ENCODE measurements at places on chromosomes 6 and 20. TPM values are rescaled to one million over a fixed set of nuclear protein-coding genes. Genes with fewer than 3 reads are reported as not detected.

GRCh38 chr20:59191036-59191755 is 27.6 kb downstream of the ZNF831 start:
- DNase-seq, result no peak

DNA sequence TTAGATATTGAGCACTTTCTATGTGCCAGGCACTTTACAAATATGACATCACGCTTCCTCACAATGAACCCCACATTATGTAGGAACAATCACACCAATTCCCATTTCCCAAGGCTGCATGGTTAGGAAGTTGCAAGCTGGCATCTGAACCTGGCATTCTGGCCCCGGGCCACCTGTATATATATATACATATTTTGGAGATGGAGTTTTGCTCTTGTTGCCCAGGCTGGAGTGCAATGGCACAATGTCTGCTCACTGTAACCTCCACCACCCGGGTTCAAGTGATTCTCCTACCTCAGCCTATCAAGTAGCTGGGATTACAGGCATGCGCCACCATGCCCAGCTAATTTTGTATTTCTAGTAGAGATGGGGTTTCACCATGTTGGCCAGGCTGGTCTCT is 30.4 kb downstream of the SRC start:
- DNase-seq, result no peak

- DNase-seq, result no peak
These were observed 180.2 kb upstream of the CCN2 start for GRCh38 chr6:132131351-132131750.

GRCh38 chr20:43187476-43188233 is 2.1 kb downstream of the PTPRT start:
- DNase-seq, result peak; percentile 77

DNA sequence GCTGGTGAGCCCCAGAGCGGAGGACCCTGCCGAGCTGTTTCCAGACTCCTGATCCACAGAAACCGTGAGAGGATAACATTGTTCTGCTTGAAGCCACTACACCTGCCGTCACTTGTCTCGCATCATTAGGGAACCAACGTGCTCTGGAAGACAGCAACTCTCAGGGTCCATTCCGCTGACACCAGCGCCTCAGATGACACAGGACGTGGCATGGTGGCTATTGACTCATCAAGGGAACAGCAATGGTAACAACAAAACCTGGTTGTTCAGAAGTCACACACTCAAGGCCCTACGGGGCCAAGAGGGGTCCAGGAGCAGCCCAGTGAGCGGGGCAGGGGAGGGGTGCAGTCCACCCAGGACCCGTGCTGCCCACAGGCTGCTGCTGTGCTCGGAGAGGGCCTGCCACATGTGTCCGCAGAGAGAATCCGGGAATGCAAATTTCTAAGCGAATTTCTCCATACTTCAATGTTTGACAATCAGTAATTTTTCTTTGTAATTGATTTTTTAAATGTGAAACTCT is 110.4 kb downstream of the TTLL2 start:
- DNase-seq, result no peak

GRCh38 chr6:6591778-6592465 is 3.4 kb downstream of the LY86 start:
- no peak for DNase-seq

DNA sequence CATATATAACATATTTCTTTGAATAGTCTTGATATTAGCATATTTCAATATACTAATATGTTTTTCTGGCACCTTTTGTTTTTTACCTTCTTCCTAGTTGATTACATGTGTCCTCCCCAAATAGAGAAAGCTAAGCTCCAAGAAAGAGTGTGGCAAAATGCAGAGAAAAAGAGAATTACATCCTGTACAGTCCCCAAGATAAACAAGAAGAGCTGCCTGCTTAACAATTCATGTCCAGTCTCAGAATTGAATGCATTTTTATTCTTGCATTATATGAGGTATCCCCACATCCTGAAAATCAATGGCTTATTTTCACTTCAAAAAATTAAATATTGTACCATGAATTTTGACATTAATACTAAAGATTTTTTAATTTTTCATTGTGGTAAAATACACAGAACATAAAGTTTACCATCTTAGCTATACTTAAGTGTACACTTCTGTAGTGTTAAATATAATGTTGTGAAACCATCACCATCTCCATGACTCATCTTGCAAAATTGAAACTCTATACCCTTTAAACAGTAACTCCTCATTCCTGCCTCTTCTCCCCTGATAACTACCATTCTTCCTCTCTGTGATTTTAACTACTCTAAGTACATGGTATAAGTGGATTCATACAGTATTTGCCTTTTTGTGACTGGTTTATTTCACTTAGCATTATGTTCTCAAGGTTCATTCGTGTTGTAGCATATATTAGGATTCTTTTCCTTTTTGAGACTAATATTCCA is 490.3 kb downstream of the COL12A1 start:
- DNase-seq, result no peak

- DNase-seq, result no peak
These were observed 202.6 kb upstream of the STXBP5 start for GRCh38 chr6:147001621-147002020.

GRCh38 chr6:146985111-146985510 is 219.1 kb upstream of the STXBP5 start:
- DNase-seq, result no peak

GRCh38 chr6:160996131-160996601 is 4.6 kb downstream of the MAP3K4 start:
- DNase-seq, result no peak

DNA sequence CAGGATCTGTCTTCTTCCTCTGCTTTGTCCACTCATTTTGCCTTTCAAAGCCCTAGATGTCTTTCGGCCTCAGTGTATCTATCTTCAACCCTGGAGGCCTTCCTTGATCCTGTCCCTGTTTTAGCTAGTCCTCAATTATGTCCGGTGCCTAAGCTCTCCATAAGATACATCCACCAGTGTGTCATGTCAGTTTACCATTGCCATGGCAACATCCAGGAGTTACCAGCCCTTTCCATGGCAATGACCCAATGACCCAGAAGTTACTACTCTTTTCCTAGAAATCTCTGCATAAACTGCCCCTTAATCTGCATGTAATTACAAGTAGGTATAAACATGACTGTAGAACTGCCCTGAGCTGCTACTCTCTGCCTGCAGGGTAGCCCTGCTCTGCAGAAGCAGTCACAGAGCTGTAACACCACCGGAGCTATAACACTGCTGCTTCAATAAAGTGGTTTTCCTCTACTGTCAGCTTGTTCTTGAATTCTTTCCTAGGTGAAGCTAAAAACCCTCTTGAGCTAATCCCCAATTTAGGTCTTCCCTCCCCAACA is 712.1 kb upstream of the AGPAT4 start:
- no peak for DNase-seq

GRCh38 chr6:98828941-98829411 is 5.4 kb upstream of the POU3F2 start:
- no peak for DNase-seq

- no peak for DNase-seq
These were observed 3.3 kb downstream of the TCF21 start for GRCh38 chr6:133891927-133892812.

DNA sequence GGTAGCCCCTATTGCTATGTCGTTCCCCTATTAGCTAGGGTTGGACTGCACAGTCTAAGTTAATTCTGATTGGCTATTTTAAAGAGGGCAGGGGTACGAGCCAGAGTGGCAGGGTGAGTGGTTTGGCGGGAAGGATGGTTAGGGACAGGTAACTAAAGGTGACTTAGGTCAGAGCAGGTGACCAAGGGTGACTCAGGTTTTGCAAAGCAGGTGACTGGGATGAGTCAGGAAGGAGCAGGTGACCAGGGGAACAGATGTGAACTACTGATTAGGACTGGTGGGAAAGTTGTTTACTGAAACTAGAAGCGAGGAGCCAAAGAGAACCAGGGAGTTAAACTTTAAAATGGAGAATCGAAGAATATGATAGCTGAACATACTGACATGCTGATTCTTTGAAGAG is 295.2 kb downstream of the GJA1 start:
- no peak for DNase-seq

GRCh38 chr6:87322304-87323212 is at the start of gene SMIM8:
TSS of gene SMIM8 (plus strand) at chr6:87322588. CDS start at chr6:87337032, 14,444 bp downstream.
- DNase-seq, result peak; percentile 77

GRCh38 chr6:134482593-134483270 is 164.8 kb upstream of the SGK1 start:
- no peak for DNase-seq

GRCh38 chr20:45229264-45230056 is 8.3 kb downstream of the SEMG2 start:
- no peak for DNase-seq

- no peak for DNase-seq
These were observed 365.8 kb downstream of the ESR1 start for GRCh38 chr6:152173321-152173720.

- DNase-seq, result no peak
These were observed 33.0 kb upstream of the SMIM29 start for GRCh38 chr6:34281702-34282334.

The BFSP1 gene
- total RNA-seq, result 0.41 TPM

The PNLDC1 gene
- not detected for total RNA-seq

The TREM2 gene
- total RNA-seq, result 4.9 TPM

The ABT1 gene
- total RNA-seq, result 12.6 TPM

The PRKN gene
- total RNA-seq, result 6.1 TPM

The SRF gene
- 9.8 TPM for total RNA-seq

The HLA-DRB5 gene
- 1.6 TPM for total RNA-seq

The WFDC10B gene
- not detected for total RNA-seq

The RIPOR3 gene
- 0.41 TPM for total RNA-seq

The MAP3K5 gene
- 18.3 TPM for total RNA-seq

The GJA1 gene
- 91.3 TPM for total RNA-seq

The MAS1 gene
- total RNA-seq, result 0.82 TPM

The NCOA7 gene
- 27.3 TPM for total RNA-seq

Measured in frontal cortex (tissue), 4 donors.